ENCODE measurements at places on chromosomes 2 and 18.
A peak's percentile ranks its signal among the peaks of the same experiment; 100 is the strongest.

- DNase-seq, result no peak
Measured at GRCh38 chr2:145764631-145765030, 1244.7 kb upstream of the ZEB2 start.

DNA sequence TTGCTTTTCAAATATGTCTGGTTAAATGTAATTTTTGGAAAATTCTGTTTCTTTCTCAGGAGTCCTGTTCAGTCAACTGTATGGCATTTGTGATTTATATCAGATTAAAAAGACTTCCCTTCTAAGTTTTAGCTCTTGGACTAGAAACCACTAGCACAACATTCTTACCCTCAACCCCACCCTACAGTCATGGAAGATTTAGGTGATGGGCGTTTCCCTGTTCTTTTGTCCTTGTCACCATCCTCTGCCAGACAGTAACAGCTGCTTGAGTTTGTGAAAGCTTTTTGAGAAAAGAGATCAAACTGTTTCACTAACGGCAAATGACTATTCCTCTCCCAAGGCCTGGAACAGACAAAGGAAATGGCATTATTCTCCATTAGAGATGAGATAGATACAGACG lies 31.8 kb downstream of the SERPINB5 start:
- no peak for DNase-seq

- no peak for DNase-seq
Measured at GRCh38 chr2:216015722-216016464, 2.5 kb upstream of the MREG start.

DNA sequence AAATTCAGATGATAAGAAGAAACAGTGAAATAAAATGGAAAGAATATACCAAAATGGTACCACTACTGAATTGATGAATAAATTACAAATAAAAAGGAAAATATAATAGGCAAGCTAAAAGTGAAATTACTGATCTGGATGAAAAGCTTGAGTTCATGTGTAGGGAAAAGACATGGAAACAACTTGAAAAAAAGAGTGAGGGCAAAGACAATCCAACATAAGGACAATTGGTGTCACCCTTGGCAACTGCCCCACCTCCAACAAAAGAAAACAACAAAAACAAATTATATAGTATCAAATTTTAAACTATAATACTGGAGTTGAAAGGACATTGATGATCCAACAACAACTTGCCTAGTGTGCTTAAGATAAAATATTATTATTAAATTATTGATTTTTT lies 37.6 kb downstream of the PPP1R1C start:
- no peak for DNase-seq

GRCh38 chr2:110829413-110830146 lies 97.2 kb downstream of the ACOXL start:
- no peak for DNase-seq

- no peak for DNase-seq
Measured at GRCh38 chr18:3541549-3542386, 91.8 kb downstream of the TGIF1 start.

DNA sequence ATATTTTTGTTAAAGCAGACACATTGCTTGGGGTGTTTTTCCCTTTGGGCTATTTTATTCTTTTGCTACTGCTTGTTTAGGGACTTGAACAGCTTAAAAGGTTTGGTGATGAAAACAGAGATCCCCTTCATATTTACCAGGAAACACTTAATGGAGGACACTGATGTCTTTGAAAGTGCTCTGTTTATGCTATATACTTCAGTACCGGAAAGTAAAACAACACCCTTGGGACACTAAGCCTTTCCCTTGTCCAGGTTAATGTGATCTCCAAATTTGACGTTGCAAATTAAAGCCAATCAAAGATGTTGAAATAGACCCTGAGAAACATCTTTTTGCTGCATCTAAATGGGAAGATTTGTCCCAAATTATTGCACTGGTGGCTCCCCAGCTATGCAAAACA lies 564.6 kb upstream of the PKDCC start:
- no peak for DNase-seq

- no peak for DNase-seq
Measured at GRCh38 chr2:165563468-165564225, 94.1 kb downstream of the CSRNP3 start.

DNA sequence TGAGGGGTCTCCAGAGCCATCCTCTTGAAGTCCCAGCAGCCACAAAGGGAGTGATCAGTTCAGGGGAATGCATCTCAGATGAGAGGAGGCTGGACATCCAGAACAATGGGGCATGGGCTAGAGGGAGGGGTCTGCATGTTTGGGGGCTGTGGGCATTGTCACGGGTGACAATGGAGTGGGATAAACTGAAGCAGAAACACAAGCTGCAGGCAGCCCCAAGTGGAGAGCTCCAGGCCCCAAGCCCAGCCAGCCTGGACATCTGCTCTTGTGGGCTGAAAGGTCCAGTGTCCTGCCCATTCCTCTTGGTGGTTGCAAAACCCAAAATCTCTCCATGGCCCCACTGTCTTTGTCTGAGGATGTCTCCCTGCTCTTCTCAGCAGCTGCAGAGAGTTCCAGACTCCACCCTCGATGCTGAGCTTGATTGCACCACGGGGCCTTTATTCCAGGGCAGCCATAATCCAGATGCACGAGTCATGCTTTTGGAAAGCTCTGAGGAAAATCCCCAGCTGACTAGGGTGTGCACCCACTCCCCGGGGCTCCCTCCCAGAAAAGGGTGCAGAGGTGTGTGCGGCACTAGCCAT lies 149.4 kb downstream of the TNS1 start:
- DNase-seq, result peak; percentile 90

GRCh38 chr2:47617028-47617427 lies 165.9 kb upstream of the MSH6 start:
- DNase-seq, result no peak

DNA sequence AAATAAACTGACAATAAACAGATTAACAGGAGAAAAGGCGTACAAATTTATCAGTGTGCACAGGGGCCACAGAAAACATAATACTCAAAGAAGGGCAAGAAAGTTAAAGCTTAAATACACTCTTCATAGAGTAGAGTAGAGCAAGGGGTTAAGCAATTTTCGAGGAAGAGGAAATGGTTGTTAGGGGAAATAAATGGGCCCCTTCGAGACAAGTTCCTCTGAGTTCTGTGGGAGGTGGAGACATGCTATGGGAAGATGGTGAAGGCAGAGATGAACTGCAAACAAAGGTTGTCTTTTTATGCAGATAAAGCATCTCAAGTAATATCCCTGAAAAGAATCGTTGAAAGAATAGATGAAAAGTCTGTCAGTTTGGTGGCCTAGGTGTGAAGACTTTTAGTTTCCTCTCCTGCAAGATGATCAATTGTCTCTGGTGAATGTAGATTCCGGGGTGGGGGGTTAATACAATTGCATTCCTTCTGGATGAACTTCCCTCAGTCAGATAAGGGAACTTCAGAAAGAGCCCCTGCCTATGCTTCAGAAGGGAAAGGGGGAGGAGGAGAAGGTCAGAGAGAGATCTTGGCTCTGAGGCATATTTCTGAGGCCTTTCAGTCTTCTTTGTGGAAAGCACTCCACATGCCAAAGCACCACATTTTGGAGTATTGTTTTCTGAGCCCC lies 127.0 kb downstream of the METTL4 start:
- DNase-seq, result no peak

DNA sequence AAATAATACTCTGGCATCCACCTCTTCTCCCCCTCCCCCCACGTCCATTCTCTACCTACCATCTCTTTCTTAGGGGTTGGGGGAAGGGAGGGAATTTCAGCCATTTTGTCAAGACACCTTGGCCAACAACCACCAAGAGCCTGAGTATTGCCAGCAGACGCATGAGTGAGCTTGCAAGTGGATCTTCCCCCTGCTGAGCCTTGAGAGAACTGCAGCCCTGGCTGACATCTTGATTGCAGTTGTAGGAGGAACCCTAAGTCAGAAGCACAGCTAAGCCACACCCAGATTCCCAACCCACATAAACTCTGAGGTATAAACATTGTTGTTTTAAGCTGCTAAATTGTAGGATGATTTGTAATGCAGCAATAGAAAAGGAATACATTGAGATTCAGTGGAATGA lies 165.6 kb downstream of the TMEFF2 start:
- DNase-seq, result peak; percentile 26

GRCh38 chr2:105561401-105561800 lies 162.6 kb upstream of the FHL2 start:
- DNase-seq, result no peak

Measured in GM23248 (cell line).